ENCODE measurements at places on chromosomes 2 and 18.

GRCh38 chr18:22066083-22066485 is 103.3 kb upstream of the GATA6 start:
- no peak for DNase-seq

DNA sequence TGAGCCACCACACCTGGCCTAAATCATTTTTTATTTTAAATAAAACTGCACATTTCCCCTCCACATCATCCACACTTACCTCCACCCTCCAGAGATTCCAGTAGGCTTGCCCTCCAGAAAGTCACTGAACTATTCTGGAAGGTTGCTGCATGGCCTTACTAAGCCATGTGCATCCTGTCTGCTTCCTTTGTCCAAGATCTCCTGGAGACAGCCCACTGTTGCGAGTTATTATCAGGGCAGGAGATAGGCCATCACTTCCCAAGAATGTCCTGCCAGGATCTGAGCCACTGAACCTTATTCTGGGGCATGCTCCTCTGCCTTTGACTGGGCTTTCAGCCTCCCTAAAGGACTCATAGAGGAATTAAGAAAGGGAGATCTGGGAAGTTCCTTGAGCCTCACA is 26.8 kb downstream of the CCDC68 start:
- no peak for DNase-seq

- no peak for DNase-seq
Measured at GRCh38 chr18:21682371-21683051, 22.1 kb downstream of the ABHD3 start.

GRCh38 chr18:45066886-45067285 is 386.2 kb downstream of the SETBP1 start:
- DNase-seq, result no peak

GRCh38 chr2:120319123-120319522 is 26.8 kb upstream of the INHBB start:
- DNase-seq, result no peak

- no peak for DNase-seq
Measured at GRCh38 chr2:137947032-137947727, 17.1 kb upstream of the HNMT start.

DNA sequence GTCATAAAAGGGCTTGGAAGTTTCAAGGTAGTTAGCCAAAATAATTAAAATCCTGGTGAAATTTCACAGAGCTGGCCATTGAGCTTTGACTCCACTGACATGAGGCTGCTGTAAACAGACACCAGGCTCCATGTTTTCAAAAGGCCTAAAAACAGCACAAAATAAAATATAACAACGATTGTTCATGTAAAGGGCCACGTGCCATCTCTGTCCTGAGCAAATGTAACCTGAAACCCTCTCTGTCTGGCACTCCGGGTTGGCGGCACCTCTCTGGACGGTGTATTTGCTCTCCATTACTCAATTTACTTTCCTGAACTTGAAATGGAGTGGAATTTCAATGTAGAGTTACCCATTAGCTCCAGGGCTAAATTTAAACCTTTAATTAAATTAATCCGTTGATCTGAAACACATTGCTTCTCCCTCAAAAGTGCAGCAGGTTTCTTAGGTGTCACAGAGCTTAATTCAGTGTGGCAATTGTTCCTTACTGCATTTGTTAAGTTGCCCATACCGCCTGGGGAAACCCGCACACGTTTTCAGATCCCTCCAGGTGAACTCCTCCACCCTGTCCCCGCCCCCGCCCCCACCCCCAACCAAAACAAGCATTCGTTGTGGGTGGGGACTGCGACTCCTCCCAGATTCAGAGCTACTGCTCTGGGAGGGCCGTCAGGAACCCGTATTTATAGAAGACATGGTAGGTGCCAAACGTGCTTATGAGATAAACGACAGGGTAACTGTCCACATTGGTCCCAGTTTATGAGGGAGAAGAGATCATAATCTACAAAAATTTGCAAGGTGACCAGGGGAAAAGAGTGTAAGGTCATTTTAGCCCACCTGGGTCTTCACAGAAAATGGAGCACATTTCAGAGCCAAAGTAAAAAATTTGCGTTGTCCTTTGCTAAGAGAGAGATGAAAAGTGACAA is 1.2 kb upstream of the CABLES1 start:
- peak; percentile 49 for DNase-seq

DNA sequence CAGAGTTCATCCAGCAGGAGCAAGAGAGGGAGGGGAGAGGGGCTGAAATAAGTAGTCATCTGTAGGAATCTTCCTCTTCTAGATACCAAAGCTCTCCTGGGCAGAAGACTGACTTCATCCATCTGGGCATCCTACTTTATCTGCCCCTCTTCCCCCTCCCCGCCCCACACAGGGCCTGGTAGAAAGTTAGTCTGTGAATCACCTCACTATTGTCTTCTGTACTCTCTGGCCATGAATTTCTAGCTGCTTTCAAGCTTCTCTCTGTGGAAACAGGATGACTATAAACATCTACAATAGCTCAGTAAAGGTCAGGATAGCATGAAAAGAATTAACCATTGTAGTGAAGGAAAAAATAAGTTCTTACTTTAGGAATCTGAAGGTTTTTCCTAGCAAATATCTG is 47.7 kb upstream of the RNU4ATAC start:
- no peak for DNase-seq

DNA sequence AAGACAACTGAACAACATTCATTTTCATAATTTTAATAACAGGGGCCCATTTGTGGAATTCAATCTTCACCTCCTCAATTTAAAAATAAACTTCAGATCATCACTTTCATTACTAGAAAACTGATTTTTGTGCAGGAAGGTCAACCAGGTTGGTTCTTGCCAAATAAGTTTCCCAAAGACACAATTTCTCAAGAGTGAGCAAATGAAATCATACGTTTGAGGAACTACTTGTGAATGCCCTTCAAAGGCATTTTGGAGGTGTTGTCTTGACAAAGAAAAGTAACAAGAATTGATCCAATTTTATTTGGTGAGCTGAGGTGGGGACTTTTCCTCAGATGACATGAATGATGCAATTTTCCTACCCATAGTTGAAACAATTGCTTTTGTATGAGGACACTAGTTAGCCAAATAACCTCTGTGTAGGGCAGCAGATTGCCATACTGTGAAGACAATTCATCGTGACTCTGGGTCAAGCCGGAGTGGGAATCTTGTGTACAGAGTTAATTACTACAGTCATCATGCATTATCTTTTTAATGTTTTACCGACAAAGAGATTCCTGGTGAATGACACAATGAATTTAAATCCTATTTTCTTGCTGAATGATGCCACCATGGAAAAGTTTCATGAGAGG is 121.8 kb downstream of the TGFA start:
- DNase-seq, result no peak

DNA sequence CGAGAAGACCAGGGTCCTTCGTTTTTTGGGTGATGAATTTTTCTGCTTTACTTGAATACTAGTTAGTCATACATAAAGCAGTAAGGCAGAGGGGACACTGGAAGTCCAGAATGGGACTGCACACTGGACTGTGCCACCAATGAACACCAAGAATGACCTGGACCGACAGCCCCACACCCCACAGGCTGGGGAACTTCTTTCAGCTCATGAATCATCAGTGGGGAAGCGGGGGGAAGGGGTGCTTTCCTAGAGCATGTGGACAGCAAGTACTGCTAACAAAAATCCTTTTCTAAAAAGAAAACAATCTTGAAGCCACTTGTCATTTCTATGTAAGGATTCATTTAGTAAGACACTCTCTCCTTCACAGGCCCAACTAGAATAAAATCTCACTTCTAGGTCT is 86.0 kb downstream of the DTNB start:
- no peak for DNase-seq

- no peak for DNase-seq
Measured at GRCh38 chr2:4862031-4862430, 830.2 kb upstream of the SOX11 start.

DNA sequence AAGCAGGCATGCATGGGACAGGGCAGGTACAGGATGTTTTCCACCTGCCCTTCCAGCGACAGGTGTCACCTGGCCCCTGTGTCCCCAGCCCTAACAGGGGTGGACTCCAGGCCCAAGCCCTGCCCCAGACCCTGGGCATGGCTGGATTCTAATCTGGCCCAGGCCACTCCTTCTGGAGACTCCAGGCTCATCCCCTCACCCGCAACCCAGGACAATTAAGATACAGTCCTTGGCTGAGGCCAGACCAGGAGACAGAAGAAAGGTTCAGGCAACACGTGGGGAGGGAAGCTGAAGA is 9.5 kb downstream of the BIN1 start:
- no peak for DNase-seq

GRCh38 chr2:95001051-95001562 is 24.4 kb upstream of the MAL start:
- no peak for DNase-seq

DNA sequence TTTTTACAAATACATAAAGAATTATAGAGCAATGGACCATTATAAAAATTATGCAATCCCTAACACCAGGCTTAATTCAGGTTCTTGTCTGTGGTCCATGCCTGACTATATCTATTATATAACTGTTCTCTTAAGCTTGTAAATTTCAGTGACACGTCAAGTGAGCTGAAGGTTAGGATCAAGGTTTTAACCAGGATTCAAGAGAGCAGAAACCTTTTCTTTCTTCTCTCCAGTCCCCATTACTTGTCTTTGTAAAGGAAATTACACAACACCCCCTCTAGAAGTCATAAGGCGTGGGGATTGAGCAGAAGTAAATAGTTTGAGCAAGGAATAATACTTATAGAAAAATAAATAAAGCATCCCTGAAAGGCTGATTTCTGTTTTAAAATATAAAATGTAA is 122.0 kb downstream of the ZNF521 start:
- DNase-seq, result peak; percentile 55

DNA sequence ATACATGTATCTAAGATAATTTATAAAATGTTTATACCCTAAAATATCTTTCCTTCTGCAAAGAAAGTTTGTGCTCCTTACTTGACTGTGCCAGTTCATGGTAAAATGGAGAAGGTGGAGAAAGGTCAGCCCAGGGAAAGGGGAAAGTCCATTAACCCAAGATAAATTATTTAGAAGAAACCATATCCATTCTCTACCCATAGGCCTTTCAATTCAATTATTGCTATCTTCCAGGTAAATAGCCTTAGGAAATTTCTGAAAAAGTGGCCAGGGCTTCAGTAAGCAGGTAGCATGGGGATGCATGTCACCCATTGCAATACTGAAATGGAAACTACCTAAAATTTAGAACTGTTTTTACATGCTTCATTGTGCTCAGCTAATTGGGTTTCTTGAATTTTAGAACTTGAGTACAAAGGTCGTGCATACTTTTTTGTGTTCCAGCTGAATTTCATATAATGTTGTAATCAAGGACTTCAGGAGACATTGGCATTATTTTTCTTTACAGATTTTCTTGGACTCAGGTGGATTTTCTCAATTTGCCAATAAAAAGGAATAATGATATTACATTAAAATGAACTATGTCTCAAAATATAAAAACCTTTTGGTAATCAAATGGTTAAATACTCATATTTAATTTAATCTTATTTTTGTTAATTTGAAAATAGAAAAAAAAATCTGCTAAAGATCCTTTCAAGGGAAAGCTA is 124.9 kb downstream of the CSRNP3 start:
- no peak for DNase-seq

GRCh38 chr2:28488858-28489575 is 6.8 kb upstream of the PLB1 start:
- no peak for DNase-seq
